ENCODE measurements at places on chromosomes 2 and 18. TPM values are rescaled to one million over a fixed set of nuclear protein-coding genes. Genes with fewer than 3 reads are reported as not detected.

DNA sequence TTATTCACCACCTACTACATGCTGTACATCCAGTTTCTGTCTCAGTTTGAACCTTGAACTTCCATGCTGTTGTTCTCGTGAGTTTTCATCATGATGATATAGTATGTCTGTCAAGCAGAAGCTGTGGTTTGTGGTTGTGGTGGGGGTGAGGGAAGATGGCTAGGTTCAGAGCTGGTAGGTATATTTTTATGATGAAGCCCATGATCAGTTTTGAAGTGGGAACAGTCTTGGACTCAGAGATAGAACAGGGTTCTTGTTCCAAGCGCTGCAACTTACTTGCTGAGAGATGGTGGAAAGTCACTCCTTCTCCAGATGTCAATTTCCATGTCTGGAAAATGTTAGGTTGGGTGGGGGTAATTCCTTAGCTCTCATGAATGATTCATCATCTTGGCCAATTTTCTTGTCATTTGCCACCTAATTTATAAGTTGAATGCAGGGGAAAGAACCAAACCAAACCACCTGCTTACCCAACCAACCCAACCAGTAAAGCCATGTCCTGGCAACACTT, 21.6 kb downstream of the PMAIP1 start:
- H3K4me3 ChIP-seq = no peak overlapping the region
- H3K27ac ChIP-seq = peak overlapping the region; percentile 12
- no peaks in the 10 kb centered on the region for H3K4me1 ChIP-seq
- H3K27me3 ChIP-seq = peaks cover 2% of the 10 kb centered on the region

- peaks cover 9% of the 10 kb centered on the region for H3K4me1 ChIP-seq
- H3K4me3 ChIP-seq = no peak overlapping the region
- no peaks in the 10 kb centered on the region for H3K27me3 ChIP-seq
- DNase-seq = no peak
- peak overlapping the region; percentile 45 for H3K27ac ChIP-seq
Observed at GRCh38 chr18:74234326-74235171, 57.2 kb downstream of the CYB5A start.

DNA sequence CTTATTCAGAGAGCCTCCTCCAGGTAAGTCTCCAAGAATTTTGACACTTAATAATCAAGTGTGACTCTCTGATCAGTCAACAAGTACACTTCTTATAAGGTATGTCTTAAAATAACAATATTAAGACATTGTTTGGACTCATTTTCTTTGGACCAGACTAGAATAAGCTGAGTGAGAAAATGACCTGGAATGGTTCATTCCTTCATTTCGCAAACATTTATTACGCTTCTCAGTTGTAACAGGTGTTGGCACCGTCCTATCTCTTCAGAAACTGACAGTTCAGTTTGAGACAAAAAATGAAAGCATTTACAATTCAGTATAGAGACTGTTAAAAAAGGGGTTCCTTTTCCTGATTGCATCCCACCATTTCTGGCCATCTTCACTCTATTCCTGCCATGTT, 46.6 kb downstream of the TSPYL6 start:
- H3K4me1 ChIP-seq = peaks cover 14% of the 10 kb centered on the region
- peaks cover 5% of the 10 kb centered on the region for H3K36me3 ChIP-seq
- DNase-seq = no peak
- no peak overlapping the region for H3K27ac ChIP-seq

DNA sequence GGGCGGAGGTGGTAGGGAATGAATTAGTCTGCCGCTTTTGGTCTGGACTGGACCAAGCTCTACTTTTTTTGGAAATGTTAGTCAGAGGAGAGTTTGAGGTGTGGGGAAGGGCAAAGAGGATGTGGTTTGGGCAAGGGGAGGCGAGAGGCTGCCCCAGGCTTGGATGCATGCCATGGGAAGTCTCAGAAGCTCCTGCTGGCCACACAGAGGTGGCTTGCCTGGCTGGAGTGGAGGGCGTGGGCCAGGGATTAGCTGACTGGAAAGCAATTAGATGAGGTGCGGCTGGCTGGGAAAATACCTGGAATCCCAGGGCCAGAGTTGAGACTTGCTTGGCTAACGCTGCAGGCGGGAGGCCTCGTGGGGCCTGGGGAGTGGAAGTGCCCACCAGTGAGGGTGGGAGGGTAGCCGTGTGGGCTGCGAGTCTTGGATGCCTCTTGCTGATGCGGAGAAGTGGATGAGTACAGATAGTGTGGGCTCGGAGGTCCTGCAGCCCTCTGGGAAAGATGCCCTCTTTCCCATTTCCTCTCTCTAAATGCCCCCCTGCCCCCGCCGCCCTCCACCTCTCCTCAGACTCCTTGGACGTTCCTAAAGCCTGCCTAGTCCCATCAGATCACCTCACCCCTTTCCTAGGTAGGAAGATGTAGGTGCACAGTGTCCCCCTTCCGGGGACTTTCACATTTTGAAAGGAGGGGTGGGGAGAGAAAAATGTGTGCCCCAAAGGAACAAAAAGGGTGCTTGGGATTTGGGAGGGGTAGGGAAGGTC, 117.6 kb downstream of the SMAD7 start:
- peak overlapping the region; percentile 22 for H3K27ac ChIP-seq
- H3K4me3 ChIP-seq = no peak overlapping the region
- H3K36me3 ChIP-seq = peaks cover 3% of the 10 kb centered on the region
- no peaks in the 10 kb centered on the region for H3K27me3 ChIP-seq

The TMEM37 gene
- total RNA-seq = 5.3 TPM

All from neural crest cell (in vitro differentiated cells).